ENCODE measurements at places on chromosomes 1 and 21.

DNA sequence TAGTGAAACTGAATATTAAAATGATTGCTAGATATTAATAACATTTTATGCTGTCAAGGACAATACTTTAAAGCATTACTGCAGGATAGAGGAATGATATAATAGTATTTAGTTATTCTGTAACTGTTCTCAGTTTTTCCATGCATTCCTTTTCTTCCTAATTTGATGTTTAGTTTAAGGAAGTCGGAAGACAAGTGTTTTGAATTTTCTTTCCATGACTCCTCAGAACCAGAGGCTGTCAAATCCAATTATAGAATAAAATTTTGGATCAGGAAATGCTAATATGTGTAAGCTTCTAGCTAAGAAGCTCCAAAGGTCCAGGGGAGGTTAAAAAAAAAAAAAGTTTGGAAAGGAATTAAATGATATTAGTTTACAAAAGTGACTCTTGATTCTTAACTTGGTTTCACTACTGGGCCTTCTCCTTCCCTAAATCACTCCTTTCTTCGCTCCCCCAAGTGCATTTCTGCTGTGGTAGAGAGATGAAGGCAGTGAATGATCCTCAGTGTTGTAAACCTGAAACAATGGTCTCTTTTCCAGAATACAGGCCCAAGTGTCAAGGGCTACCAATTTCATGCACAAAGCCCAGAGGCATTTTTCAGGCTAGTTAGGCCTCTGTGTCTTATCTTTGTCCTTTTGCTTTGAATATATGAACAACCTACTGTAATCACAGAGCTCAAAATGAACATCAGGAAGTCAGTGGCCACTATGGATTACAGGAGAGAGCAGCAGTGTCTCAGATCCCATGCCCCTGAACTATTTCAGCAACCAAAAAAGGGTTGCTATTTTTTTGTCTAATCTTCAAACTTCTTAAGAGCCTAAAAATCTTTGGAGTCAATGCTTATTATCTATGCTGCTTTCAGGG is 6.2 kb downstream of the ADSS2 start:
- DNase-seq = no peak

DNA sequence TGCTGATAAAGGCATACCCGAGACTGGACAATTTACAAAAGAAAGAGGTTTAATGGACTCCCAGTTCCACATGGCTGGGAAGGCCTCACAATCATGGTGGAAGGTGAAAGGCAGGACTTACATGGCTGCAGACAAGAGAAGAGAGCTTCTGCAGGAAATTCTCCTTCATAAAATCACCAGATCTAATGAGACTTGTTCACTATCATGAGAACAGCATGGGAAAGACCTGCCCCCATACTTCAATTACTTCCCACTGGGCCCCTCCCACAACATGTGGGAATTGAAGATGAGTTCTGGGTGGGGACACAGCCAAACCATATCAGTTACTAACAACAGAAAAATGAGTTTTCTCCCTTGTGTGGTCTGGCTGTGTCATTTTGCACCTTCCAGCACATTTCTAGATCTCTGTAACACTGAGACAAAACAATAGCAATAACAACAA is 741.4 kb downstream of the KCNT2 start:
- no peak for DNase-seq

DNA sequence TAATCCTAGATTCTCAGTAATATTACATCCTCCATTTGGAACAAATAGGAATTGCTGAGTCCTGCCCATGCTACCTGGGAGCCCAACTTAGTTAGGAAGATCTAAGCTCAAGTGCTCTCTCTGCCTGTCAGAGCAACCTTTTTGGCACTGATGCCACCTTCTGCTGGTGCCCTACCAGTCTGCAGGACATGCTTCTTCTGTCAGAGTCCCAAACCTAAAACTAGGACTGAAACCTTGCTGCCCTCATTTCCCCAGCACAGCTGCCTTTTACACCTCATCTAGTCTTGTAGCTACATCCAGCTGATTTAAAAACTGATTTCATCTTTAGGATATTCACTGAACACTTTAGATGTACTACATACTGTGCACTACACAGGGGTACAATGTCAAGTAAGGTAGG is 118.7 kb downstream of the LYPLAL1 start:
- DNase-seq = no peak

DNA sequence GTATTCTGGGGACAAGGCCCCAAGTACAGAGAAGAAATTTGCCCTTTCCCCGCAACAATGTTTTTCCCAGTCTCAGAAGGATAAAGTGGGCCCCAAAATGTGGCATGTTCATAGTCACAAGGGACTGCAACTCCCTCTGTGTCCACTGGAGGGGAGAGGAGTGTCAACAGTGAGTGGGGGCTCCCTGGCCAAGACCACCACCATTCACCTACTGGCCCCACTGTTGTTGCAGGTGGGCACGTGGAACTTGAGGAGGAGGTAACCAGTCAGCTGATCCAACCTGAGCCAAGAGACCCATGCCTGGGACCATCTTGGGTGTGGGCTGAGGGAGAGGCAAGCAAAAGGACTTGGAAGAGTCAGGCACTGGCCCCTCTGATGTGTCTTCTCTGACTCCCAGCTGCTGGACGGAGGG is 777 bp downstream of the NUDT17 start:
- DNase-seq = no peak

- DNase-seq = no peak
Observed at GRCh38 chr1:225923381-225923691, 714 bp downstream of the PYCR2 start.

GRCh38 chr1:209808059-209808581 is 2.2 kb upstream of the IRF6 start:
- DNase-seq = peak; percentile 65

GRCh38 chr1:47340227-47340626 is 6.6 kb downstream of the CMPK1 start:
- no peak for DNase-seq

DNA sequence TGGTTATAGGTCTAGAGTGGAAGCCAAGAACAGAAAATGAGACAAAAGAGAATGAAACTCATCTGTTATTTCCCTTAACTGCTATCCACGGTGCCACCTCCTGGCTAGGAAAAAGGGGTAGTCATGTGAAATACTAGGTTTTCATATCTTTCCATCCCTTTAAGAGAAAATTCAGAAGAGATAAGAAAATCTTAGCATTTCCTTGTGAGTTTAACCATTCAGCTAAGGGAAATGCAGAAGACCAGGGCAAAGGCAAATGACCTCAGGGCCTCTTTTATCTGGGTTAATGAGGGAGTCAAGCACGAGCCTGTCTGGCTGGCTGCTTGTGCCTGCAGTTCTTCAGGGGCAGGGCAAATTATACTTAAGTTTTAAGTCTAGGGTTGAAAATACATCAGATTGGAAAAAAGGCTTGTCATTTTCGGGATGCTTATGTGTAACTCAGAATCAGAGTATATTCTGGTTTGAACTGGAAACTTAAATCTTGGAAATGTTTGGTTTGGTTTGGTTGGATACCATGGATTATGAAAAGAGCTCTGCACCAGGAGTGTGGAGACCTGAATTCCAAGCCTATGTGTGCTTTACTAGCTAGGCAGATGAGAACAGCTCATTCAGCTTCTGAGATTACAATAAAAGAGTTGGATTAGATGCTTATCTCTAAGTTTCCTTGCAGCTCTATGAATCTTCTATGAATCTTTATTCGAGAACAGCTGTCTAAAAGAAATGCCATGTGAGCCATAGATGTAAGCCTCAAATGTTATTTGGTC is 19.9 kb downstream of the NIBAN1 start:
- DNase-seq = peak; percentile 17

DNA sequence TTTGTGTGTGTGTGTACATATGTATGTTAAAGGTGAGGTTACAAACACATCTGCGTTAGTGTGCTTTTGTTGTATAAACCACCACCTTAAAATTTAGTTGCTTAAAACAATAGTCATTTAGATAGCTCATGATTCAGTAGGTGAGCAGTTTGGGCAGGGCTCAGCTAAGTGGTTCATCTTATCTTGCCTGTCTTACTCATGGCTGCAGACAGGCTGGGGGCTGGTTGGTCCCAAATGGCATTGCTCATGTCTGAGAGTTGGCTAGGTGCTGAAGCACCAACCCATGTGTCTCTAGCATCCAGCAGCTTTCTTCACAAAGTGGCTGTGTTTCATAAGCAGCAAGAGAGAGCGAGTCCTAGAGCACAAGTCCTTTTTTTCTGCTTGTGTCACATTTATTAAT is 91.4 kb downstream of the MACF1 start:
- DNase-seq = no peak

GRCh38 chr21:33849834-33850233 is 65.8 kb downstream of the ATP5PO start:
- no peak for DNase-seq

DNA sequence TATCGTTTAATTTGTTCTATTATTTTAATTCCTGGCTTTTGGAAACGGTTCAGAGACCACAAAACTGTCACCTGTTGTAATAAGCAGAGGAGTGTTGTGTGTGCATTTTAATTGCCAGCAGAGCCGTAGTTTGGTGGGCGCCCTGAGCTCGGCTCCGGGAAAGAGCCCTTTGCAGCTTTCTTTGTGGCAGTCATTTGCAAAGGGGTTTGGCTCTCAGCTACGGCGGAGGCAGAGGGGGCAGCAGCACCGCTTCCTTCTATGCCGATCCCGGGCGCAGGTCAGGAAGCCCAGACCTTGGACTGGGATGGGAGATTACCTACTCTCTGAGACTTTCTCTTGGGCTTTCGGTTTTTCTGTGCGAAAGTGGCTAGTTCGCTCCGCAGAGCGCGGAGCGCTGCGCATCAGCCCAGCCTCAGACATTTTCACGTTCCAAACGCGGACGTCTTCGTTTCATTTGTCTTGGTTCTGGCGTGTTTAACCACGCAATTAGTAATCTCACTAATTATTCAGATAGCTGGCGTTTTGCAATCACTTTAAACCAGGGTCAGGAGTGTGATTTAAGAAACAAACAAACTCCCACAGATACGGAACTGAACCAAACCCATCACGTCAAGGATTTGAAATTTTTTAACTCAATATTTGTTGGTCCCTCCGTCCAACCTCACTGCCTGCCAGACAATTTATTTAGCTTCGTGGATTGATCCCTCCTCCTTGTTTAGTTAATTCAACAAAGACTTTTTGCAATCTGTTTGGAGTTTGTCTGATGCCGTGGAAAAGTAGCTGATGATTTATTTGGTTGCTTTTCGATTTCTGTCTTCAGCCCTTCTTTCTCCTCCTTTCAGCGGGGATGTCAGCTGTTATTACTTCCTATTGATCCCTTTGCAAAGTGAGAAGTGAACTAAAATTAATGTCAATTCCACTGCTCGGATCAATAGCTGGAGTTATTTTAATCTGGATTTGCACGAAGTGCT is 3.9 kb downstream of the RNF220 start:
- no peak for DNase-seq

DNA sequence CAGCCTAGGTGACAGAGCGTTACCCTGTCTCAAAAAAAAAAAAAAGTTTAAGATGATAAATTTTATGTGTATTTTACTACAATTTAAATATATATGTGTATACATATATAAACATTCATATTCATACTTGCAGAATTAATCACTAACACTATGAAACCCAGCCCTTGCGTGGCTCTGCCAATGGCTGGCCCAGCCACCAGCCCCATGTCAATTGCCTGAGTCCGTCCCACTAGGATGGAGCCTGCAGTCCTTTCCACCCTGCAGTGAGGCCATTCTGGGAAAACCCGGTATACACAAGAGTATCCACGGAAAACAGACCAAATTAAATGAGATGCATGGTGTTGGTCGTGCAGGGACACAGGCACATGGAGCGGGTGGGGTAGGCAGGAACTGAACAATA is 49.7 kb downstream of the TCP10L start:
- DNase-seq = no peak

- DNase-seq = no peak
Observed at GRCh38 chr1:170676628-170677027, 12.7 kb downstream of the PRRX1 start.

DNA sequence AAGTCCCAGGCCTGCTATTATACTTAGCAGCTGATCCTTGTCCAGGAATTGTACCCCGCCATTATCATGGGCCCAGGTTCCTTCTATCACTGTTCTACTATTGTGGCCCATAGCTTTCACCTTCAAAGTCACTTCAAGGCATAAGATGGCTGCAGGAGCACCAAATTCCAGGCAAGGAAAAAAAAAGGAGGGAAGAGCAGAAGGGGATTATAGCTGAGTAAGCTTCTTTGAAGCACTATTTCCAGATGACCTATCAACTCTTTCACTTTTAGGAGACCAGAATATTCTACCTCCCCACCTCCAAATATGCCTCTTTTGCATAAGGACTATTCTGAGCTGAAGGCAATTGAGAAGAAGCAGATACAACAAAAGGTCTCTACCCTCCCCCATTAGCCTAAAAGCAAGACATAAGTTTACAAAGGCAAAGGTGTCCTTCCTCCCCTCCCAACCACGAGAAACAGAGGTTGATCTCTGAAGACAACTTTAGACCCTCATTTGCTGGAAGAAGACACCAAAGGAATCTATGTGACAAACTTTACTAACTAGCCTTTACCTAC is 41.8 kb downstream of the PTAFR start:
- no peak for DNase-seq

- DNase-seq = no peak
Observed at GRCh38 chr1:108597041-108597440, 37.1 kb downstream of the EEIG2 start.

- no peak for DNase-seq
Observed at GRCh38 chr1:91398291-91398690, 6.3 kb downstream of the HFM1 start.

DNA sequence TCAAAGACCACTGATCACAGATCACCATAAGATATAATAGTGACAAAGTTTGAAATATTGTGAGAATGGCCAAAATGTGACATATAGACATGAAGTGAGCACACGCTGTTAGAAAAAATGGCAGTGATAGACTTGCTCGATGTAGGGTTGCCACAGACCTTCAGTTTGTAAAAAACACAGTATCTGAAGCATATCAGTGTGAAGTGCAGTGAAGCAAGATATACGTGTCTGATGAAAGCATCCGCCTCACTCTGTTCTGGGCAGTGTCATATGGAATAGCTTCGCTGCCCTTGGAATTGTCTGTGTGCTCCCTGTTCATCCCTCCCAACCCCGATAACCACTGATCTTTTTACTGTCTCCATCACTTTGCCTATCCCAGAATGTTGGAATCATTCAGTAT is 50.7 kb downstream of the GALNT2 start:
- DNase-seq = no peak

All from HTR-8/SVneo (cell line).